ENCODE measurements at places on chromosomes 5 and 9.

DNA sequence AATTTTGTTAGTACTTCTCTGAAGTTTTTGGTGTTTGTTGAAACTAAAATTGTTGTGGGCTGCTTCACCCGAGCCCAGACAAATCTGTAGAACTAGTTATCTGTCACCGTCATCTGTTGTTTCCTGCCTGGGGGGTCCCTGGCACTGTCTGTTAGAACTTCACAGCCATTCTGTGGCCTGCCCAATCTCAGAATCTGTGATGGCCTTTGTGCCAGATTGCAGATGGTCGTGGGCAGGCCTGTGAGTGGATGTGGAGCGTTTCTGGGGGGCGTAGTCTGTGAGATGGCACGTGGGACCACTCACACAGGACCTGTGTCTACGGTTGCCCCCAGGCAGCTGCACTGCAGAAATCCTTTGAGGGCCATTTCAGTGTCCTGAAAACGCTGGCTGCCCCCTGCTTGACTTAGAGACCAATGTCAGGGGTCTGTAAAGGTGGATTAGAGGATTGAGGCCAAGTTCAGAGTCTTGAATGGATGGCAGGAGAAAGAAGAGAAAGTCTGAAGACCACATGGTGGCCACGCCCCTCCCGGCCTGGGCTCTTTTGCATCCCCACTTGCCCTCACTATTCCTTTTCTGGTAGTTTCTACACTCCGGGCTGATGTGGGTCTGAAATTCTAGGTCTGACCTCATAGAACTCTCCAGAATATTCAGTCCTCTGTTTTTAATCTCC, 38.3 kb downstream of the TRIO start:
- no peak for DNase-seq

GRCh38 chr5:138186002-138186447, 7.1 kb downstream of the KIF20A start:
- no peak for DNase-seq

DNA sequence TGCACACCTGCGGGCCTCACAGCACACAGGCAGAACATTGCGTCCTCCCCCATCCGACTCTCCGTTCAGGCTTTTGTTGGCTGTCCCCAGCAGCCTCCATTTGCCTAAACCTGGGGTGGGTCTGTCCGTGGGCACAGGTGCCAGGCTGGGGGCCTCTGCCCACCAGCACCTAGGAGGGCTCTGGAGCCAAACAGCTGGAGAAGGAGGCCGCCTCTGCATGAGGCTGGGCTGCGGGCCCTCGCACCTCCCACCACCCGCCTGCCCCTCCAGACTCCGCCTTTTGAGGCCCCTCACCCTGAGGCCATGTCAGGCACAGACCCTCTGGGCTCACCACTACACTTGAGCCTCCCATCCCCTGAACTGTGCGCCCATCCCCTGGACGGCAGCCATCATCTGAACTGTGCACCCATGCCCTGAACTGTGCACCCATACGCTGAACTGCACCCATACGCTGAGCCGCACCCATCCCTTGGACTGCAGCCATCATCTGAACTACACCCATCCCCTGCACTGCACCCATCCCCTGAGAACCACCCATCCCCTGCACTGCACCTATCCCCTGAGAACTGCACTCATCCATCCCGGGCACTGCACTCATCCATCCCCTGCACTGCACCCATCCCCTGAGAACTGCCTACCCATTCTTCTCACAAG, 98.0 kb upstream of the OTULINL start:
- no peak for DNase-seq

DNA sequence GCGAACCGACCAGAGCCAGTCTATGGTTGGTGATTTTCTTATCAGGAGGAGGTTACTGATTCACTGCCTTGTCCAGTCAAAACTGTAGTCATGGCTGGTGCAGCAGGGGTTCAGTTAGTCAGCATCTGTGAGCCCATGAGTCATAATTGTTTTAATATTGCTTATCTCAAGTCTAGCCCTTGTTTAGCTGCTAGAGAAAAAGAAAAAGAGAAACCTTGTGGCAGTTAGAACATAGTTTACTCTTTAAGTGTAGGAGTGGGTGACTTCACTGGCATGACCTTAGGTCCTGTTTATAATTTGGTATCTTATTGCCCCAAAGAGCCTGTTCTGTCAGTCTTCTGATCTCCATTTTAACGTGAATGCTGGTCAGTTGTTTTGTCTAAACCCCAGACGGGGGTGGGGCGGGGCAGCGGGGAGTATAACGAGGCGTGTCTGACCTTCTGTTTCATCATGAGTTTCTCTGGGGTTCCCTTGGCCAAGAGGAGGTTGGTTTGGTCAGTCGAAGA, 76.9 kb upstream of the NFIL3 start:
- DNase-seq = no peak

GRCh38 chr5:26681861-26682260, 356.5 kb downstream of the CDH9 start:
- DNase-seq = no peak

DNA sequence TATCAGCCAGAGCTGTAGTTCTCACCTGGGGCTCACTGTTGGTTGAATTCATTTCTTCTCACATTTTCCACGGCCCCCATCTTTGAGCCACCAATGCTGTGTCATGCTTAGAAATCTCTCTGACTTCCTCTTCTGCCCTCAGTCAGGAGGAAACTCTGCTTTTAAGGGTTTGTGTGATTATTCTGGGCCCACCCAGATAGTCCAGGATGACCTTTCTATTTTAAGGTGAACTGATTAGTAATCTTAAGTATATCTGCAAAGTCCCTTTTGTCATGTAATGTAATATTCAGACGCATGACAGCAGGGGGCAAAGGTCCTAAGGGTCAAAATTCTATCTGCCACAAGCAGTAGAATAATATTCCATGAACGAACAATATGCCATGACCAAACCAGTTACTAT, 88.4 kb downstream of the AK8 start:
- DNase-seq = no peak

- DNase-seq = no peak
These were observed 236.4 kb downstream of the LRRC70 start for GRCh38 chr5:62814991-62815390.

GRCh38 chr5:133715616-133716015, 103.3 kb upstream of the FSTL4 start:
- DNase-seq = no peak

DNA sequence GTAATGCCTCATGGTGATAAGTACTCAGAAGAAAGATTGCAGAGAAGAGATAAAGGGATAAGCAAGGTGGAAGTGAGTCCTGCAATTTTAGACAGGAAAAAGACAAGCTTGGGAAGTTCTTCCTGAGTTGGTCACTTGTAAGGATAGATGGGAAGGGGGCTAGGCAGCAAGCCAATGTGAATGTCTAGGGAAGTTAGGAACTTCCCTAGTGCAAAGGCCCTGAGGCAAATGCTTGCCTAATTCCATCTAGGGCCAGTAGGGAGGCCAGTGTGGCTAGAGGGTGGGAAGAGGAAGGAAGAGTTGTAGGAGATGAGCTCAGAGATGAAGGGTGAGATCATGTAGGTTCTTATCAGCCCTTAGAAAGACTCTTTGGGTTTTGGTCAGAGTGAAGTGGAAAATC, 206.6 kb downstream of the MAT2B start:
- no peak for DNase-seq

- DNase-seq = no peak
These were observed 7.5 kb upstream of the SPATA9 start for GRCh38 chr5:95690333-95690732.

- DNase-seq = peak; percentile 54
These were observed 5.1 kb downstream of the TLN1 start for GRCh38 chr9:35726931-35727330.

DNA sequence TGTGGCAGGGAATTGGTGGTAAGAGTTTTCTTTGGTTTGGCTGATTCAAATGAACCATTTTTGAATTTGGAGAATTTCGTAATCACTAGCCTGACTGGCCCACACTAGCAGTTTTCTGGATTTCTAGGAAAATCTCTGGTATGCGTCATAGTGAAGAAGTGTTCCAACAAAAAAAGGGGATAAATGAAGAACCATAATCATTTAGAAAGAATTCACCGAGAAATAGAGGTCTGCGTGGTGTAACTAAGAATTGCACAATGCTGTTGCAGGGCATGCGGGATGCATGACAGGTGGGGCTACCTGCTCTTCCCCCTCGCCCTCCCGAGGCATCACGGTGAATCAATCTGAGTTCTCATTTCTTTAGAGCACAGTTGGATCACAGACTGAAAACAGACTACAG, 232.3 kb upstream of the PAPPA start:
- DNase-seq = no peak

DNA sequence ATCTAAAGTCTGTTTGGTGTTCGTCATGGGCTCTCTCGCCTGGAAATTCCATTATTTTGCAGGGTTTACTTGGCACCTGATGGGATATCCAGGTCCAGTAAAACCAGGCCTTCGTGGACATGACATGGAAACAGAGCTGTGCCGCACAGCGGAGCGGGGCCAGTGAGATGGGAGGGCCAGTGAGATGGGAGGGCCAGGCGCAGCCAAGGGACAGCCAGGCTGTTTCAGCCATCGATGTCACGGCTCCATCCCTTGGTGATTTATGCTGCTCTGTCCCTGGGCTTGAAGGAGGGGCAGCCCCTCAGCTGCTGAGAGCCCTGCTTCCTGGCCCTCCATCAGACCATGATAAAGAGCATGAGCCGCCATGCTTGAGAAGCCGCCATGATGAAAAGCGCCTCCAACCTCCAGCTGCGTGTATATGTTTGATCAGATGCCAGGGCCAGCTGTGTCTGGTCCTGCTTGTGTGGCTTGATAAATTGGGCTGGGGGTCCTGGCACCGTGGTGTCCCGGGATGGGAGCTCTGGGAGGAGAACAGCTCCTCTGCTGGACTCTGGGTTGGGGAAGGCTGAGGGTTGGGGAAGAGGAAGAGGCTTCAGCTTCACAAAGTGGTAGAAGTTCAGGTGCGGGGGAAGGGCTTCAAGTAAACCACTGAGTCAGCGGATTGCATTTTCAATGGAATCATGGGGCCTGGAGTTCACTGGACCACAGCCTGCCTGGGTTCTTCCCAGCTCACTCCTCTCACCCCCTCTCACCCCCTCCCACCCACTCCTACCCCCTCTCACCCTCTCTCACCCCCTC, 6.1 kb upstream of the COL5A1 start:
- DNase-seq = no peak

DNA sequence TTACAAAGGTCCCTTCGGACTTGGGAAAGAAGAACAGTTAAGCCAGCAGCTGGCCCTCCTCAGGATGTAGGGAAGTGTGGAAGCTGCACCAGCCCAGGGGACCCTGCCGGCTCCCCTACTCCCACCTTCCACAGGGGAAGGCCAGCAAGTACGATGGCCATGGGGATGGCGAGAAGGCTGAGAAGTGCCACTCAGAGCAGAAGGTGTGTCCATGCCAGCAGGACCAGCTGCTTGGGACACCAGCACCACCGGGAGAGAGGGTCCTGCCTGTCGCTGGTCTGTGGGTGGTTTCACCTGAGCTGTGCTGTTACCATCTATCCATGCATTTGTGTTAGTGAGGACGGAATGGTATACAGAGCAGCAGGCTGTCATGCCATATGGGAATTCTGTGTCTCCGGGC, 148.6 kb upstream of the PHYKPL start:
- no peak for DNase-seq

GRCh38 chr9:101764472-101764871, 26.0 kb upstream of the GRIN3A start:
- no peak for DNase-seq

GRCh38 chr9:90432951-90433350, 209.7 kb downstream of the DIRAS2 start:
- no peak for DNase-seq

DNA sequence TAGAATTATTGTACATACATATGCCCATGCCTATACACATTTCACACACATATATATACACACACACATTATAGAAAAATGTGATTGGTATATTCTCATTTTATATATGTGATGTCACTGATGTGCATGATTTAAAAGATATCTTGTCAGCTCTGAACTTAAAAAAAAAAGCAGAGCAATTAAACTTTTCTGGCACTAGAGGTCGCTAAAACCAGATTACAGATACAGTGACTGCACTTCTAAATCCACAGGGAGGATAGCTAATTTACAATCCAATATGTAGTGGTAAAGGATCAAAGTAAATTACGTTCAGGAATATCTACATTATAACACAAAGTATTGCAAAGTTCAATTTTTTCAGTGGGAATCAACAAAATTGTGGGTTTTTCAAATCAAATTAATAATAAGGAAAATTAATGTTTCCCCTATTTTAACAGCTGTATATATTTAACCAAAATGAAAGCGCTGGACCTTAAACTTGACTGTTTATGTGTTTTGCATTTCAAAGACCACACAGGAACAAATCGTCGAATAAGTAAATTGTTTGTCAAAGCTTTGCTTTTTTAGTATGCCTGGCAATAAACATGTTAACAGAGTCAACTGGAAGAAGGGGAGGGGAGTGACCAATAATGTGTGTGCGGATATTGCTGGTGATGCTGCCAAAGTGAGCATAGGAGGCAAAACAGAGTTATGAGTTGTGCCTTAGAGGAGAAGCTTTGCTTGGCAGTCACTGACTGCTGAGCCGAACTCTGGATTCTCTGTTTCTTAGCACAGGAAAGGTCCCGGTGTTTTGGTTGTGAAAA, 1201.4 kb upstream of the C9orf72 start:
- DNase-seq = no peak

Measured in activated T-cell treated with anti-CD3 and anti-CD28 coated beads, Interleukin-2, amount 50 U/mL, for 24 hours (primary cell).